PC-3 (cell line): ENCODE measurements at places on chromosomes 4 and X. TPM values are rescaled to one million over a fixed set of nuclear protein-coding genes. Genes with fewer than 3 reads are reported as not detected.

DNA sequence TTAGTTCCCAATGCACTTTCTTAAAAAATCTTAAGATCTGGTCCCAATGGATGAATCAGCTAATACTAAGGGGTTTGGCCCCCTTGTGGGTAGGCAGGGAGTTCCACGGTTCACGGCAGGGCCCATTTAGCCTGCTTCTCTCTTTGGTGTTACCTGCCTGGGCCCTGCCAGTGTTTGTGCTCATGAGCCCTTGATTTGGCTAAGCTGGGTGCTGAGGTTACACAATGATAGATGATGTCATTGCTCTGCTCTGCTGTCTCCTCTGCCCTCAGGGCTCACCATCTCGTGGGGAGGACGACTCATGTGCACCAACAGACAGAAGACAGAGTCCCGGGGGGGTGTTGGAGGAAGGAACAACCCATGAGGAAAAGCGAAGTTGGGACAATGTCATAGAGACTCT is 24.4 kb downstream of the RTL5 start:
- DNase-seq, result peak; percentile 52

DNA sequence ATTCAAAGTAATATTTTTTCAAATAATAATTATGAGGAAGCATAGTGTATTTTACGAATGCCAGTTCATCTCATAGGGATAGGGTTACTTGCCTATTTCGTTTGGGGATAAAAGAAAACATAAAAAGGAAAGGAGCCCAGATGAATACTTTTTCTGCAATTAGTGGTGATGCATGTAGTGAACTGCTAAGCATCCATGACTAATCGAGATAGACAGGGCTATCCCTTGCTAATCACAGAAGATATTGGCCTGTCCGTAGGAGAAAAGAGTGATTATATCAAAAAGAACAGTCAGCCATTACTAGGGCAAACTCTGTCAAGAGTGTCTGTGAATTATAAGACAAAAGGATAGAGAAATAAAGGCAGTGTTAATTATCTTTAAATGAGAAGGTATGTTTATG is 746.1 kb downstream of the C4orf33 start:
- DNase-seq, result no peak

DNA sequence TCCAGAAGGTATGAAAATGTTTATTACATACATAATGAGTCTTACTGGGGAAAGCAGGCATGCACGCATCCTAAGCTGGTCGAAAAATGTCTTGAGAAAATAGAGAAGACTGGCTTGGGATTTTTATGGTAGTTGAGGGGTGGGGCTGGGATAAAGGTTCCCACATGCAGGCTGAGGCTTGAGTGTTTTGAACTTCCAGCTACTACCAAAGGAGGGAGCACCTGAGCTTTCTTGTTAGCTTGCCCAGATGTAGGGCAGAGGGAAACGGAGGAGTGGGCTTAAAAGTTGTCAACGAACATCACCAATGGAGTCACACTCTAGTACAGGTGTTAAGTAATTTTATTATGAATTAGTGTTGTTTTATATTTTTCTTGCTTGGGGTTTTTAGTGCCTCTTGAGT is 39.6 kb upstream of the SRPX start:
- DNase-seq, result peak; percentile 64

DNA sequence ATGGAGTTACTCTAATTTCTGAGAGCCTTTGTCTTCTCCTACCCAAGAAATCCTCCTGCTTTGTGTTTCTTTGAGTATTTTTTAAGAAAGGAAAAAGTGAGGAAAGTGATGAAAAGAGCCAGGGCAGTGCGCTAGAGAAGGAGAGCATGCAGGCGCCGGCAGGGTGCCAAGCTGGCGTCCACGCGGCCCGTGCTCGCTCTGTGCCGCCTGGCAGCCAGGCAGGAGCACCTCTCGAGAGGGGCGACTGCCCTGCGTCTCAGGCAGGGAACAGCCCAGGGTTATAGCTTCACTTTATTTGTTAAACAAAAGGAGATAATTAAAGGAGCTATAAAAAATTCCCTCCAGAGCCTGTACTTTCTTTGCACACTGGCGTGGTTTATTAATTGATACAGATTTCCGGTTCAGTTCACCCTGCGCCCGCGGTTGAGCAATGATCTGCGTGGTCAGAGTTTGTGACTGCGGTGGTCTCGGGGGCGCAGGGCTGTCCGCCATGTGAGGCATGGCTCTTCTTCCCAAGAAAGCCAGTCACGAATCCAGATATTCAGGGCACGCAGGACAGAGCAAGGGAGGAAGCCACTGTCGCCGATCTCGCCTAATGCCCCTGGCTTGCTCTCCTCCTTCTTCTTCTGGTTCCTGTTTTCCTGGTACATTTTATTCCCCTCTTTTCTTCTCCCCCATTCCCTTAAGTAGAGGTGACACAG is 110.8 kb upstream of the PAQR3 start:
- peak; percentile 8 for DNase-seq

DNA sequence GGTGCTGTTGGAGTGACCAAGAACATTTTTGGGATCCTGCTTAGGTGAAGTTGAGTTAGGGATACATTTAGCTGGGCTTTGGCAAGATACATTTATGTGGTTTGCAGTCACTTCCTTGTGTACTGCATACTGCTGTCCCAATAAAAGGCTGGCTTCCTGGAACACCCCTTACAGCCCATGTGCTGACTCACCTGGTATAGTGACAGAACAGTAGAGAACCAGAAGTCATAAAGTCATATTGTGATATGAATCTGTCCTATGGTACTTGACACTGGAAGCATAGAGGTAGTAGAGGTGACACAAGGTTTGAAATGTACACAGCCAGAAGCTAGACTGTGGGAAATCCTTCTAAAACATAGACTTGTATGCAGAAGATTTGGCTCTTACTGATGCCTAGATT is 55.3 kb upstream of the SLC25A43 start:
- peak; percentile 79 for DNase-seq

DNA sequence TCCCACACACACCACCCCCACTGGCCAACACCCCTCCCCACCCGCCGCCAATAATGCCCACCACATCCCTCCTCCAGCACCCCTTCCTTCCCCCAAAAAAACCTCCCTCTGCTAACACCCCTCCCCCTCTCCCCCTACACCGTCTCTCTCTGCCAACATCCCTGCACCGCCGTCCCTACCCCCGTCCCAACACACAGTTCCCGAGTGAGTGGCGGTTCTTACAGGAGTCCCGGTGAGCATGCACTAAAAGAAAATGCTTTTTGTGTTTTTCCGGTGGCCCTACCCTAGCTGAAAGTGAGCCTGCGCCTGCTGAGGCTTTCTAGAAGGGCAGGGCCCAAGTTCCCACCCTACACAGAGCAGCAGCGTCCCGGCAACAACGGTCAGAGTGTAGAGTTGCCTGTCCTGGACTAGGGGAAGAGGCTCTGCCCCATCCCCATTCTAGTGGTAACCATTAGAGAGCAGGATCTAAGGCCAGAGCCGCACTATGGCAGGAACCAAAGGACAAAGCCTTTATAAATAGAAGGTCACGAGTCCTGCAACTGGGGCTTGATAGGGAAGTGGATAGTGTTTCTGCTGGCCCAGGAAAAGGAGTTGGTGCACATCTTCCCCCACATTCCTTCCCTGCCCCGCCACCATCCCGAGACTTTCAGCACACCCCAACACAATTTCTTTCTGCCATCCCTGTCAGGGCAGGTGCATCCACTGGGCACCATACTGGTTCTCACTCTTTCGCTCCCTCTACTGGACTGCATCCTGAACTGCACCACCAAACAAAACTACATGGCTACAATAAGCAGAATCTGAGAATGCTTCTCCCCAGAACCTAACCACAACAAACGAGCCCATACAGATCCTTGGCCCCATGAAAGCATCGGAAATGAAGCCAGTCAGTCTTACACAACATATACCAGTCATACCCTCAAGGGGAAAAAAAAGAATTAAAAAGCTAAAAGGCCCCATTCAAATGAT is 78.1 kb upstream of the PAGE3 start:
- DNase-seq, result peak; percentile 43

DNA sequence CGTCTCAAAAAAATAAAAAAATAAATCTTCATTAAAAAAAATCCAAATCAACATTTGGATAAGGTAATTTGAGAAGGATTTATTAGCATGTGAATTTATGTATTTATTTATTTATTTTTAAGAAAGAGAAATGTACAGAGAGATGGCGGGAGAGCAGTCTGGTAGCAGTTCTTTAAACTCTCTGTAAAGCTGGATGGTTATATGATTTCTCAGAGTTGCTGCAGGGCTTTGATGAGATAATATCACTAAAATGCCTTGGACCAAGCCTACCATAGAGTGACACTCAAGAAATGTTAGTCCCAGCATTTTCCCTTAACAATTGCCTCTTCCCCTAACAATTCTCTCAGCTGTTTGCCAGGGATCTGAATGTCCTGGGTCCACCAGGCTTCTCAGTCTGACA is 103.4 kb upstream of the LNX1 start:
- no peak for DNase-seq

- no peak for DNase-seq
These were observed 136.7 kb upstream of the MAMLD1 start for GRCh38 chrX:150226223-150226965.

GRCh38 chr4:56817840-56818491 is 3.5 kb downstream of the SPINK2 start:
- peak; percentile 71 for DNase-seq

- DNase-seq, result no peak
These were observed 61.2 kb upstream of the RAI2 start for GRCh38 chrX:17922303-17922702.

DNA sequence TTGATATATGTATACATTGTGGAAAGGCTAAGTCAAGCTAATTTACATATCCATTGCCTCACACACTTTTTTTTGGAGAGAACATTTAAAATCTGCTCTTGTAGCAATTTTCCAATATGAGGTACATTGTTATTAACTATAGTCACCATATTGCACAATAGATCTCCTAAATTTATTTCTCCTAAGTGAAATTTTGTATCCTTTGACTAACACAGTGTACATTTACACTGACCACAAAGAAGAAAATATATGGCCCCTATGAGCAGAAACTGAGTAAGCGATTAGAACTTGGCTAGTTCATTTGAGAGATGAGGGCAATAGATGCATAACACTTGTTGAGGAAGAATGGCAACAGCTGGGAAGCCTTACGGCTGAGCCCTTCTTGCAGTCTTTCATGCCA is 20.3 kb upstream of the GUCY1B1 start:
- DNase-seq, result peak; percentile 9

GRCh38 chr4:4607336-4608213 is 65.7 kb upstream of the STX18 start:
- no peak for DNase-seq

Gene NALF2
- total RNA-seq, result not detected in 2 replicates

Gene SMIM31
- not detected in 2 replicates for total RNA-seq

Gene AMELX
- total RNA-seq, result not detected in 2 replicates

Gene ATP8A1
- total RNA-seq, result 3.9 and 5.3 TPM in 2 replicates

Gene CASK
- 21.4 and 24.8 TPM in 2 replicates for total RNA-seq

Gene ODAPH
- not detected in 2 replicates for total RNA-seq

Gene CLGN
- 7.9 and 9.6 TPM in 2 replicates for total RNA-seq

Gene SNCA
- 1.2 TPM in 1 of 2 replicates, not detected in the other for total RNA-seq

Gene SNX12
- total RNA-seq, result 43.9 and 48.4 TPM in 2 replicates
